ENCODE measurements at places on chromosomes 12 and 14. TPM values are rescaled to one million over a fixed set of nuclear protein-coding genes. Genes with fewer than 3 reads are reported as not detected.
A peak's percentile ranks its signal among the peaks of the same experiment; 100 is the strongest.

DNA sequence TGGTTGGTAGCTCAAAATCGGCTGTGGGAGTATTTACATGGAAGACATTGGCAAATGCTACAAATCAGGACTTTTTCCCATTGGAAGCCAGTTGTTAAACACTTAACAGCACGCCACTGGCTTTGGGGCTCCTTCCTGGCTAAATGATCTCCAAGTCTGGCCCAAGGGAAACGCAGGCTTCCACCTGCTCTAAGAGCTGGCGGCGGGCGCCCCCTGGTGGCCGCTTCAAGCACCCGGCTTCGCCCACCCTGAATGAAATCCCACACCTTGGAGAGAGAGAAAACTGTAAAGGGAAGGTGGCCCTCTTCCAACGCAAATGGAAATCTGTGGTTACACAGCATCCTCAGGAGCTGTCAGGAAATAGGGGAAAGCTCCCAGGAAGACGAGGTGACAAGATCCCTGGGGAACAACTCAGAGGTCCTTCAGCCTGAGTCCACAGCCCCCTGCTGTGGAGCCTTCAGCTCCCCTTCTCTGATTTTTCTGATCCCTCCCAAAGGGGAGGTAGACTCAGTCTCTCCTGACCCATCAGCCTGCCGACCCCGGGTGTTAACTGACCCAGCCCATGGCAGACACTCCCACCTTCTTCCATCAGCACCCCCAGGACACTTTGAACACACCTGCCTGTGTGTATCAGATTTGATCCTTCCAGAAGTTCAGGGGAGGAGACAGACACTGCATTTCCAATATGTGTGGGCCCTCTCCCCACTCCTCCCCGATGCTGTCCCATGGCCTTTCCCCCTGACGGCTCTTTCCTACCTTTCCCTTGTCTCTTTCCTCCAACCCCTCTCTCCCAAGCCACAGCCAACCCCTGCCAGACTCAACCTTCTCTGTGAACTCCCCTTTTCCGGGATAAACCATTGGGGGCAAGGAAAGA is 15.4 kb downstream of the SELPLG start:
- DNase-seq = peak; percentile 91

DNA sequence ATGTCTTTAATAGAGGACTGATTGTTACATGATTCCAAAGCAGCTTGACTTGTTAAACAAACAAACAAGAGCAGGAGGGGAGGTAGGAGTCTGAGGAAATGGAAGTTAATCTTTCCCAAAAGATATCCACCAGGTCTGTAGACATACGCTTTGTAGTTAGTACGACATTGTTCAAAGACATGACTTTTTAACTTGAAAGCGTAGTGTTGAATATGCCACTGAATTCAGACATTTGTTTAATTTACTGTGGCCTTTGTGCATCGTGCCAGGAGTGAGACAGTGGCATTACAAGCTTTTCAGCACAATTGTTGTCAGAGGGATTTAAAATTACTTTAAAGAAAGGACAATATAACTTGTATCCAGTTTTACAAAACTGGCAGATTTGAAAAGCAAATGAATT is 53.0 kb downstream of the SAV1 start:
- no peak for DNase-seq

DNA sequence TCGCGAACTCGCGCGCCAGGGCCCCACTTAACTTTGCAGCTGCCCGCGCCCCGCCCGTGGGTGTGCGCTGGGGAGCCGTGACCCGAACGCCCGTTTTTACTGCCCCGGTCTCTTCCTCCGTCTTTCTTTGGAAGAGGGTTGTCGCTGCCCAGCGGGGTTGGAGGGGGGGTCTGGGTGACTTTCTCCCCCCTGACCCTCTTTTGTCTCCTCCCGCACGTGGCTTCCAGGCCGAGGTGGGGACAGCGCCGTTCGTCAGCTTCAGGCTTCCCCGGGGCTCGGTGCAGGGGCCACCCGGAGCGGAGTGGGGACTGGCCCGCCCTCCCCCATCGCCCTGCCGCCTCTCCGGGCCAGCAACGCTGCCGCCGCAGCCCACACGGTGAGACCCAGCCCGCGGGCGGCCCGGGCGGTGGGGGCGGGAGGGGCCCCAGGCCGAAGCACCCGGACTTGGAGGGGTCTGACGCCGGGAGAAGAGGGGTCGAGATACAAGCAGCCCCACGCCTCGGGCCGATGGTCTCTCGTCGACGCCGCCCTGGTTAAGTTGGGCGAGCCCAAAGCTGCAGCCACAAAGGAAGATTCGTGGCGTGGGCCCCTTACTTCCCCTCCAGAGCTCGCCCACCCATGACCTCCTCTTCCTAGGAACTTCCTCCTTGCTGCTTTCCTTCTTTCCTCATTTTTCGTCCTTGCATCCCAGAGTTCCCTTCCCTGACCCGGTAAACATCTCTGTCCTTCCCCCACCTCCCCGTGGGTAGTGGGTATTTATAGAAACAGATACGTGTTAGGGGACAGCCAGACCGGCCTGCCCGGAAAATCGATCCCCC is 1.2 kb downstream of the DYRK2 start:
- DNase-seq = peak; percentile 60

- no peak for DNase-seq
Measured at GRCh38 chr12:55969356-55969755, 2.7 kb downstream of the CDK2 start.

DNA sequence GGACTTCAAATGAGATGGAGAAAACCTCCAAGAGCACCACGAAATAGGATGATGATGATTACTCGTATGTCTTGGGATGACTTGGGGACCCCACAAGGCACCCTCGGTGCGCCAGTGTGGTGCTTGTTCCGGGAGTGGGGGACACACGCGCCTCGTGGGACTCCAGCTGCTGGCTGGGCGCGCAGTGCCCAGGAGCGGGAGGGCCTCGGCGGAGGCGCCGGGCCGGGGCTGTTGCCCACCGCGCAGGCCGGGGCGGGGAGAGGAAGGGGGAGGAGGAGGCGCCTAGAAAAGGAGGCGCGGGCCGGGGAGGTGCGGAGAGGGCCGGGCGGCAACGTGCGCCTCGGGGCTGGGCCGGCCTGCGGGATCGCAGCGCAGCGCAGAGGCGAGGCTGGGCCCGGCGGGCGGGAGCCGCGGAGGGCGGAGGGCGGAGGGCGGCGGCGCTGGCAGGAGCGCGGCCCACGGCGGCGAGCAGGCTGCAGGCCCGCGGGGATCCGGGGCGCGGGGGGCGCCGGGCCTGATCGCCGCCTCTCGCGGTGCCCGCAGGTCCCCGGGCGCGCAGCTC is at the start of gene RFLNA:
Gene RFLNA, plus strand, starts transcription at position 314 of the 562 bp plus-strand sequence. CDS start 337 bp downstream, outside the sequence.
- peak; percentile 45 for DNase-seq

DNA sequence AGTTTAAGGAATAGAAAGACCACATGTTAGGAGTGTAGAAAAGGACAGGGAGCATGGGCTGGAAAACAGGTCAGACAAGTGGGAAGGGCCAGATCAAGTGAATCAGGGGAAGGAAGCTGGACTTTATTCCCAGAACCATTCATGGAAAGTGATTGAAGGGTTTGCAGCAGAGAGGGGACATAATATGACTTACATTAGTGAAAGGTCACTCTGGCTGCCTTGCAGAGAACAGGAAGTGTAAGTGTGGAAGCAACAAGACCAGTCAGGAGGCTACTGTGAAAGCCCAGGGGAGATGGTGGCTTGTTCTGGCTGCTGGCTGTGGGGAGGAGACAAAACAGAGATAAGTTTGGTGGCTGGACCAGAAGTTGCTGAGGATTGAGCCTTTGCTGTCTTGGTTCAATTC is 69.1 kb downstream of the VCPKMT start:
- no peak for DNase-seq

GRCh38 chr14:75301666-75302325 is 23.2 kb downstream of the FOS start:
- no peak for DNase-seq

GRCh38 chr14:33331176-33331949 is 392.7 kb downstream of the NPAS3 start:
- no peak for DNase-seq

GRCh38 chr12:63821781-63822251 is 22.7 kb upstream of the SRGAP1 start:
- DNase-seq = no peak

DNA sequence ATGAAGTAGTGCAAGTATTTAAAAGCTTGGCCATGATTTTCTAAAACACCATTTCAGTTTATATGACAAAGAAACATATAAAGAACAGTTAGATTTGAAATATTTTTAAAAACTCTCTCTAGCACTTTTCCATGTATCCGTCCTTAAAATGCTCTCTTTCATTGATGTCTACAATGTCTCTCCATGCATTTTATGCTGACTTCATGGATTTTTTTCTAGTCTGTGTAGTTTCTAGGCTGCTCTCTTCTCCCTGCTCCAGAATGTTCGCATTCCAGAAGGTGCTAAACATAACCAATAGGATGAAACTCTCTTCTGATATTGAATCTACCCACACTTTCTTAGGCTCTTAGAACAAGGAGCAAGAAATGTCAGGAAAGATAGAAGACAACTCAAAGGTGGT is 124.8 kb downstream of the PLCZ1 start:
- no peak for DNase-seq

GRCh38 chr14:102207831-102208365 is 68.2 kb downstream of the WDR20 start:
- DNase-seq = no peak

DNA sequence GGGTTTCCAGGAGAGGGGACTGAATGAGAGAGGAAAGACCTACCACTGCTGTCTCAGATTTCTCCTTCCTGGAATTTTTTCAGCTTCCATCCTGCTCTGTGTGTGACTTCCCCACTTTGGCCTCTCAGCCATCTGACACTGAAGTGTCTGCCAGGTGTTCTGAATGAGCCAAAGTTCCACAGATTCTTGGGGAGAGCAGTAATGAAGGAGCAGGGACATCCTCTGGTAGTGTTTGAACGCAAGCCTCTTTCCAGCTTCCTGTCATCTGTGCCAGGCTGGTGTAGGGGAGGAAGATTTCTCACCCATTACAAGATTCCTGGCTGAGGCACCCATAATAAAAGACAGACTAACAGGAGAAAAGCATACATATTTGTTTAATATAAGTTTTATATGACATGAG is 141.7 kb upstream of the NRXN3 start:
- DNase-seq = no peak

DNA sequence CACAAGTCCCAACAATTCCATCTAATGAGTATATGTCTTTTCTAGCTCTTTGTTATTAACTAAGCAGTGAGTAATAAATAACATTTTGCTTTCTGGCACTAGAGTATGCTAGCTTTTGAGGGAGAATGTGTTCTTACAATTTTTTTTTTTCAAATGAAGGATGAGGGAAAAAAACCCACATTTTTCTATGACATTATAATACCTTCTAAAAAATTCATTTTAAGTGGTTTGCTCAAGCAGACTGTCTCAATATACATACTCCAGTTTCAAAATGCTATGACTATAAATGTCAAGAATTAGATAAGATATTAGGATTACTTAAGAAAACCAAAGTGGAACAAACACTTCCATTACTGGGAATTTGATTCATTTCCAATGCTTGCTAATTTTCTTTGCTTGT is 394.6 kb downstream of the C12orf75 start:
- DNase-seq = no peak

- DNase-seq = no peak
Measured at GRCh38 chr12:72543777-72544467, 271.8 kb downstream of the TRHDE start.

- no peak for DNase-seq
Measured at GRCh38 chr12:105451211-105451610, 120.7 kb downstream of the C12orf75 start.

- no peak for DNase-seq
Measured at GRCh38 chr12:120797677-120798642, 72.3 kb downstream of the ACADS start.

The SAMD15 gene
- total RNA-seq = 2.2 TPM

The CIDEB gene
- not detected for total RNA-seq

The CCDC175 gene
- total RNA-seq = not detected

The CD4 gene
- 3.1 TPM for total RNA-seq

The TMEM260 gene
- 38.9 TPM for total RNA-seq

The PTPRB gene
- 0.25 TPM for total RNA-seq
